ENCODE measurements at places on chromosomes 2 and 18.
A peak's percentile ranks its signal among the peaks of the same experiment; 100 is the strongest.

- no peak for DNase-seq
Measured at GRCh38 chr18:63527251-63527650, 14.9 kb upstream of the SERPINB12 start.

DNA sequence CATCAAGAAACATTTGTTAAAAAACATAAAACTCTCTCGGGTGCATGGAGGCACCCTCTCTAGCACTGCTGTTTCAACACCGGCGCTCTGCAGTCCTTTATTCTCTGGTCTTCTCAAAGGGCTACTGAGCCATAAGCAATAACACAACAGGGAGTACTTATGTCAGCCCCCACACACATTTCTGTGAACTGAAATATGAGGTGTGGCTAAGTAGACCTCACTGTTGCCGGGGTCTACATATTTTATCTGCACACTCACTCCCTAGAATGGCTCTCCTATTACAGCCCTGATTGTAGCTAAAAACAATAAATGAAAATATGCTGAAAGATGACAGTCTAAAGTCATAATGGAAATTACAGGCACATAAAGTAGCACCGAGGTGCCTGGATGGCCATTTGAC lies 235.1 kb downstream of the GRB14 start:
- no peak for DNase-seq

DNA sequence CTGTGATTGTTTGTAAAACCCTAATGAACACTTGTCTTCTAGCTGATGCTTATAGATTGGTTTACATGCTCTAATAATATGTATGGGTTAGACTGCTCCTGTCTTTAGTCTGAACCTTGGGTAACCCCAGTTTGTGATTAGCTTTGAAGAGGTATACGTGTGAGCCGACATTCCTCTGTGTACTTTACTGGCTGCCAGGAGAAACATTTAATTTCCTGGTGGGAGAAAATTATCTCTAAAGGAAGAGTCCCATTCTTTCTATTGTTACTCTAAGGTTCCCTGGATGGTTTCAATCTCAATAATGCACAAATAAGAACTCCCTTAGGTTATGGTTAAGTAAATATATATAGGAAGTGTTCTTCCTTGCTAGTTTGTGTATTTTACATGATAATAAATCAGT lies 143.6 kb upstream of the ZSWIM2 start:
- DNase-seq, result no peak

GRCh38 chr18:75846321-75846720 lies 418.8 kb upstream of the SMIM21 start:
- no peak for DNase-seq

DNA sequence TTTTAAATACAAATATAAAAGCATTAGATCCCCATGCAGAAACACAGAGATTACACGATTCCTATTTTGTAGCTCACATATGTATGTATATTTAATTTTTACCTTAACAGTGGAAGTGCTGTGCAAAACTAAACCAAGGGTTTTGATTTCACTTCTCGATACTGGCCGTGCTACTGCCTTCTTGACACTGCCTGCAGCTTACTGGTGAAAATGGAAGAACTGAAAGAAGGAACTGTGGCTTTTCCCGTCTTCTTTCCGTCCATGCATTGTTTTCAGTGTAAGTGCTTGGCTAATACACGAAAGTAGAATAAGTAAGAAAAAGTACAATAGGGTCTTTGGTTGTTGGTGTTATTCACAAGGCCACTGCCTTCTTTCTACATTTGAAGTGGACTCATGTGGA lies 129.5 kb downstream of the NDUFA10 start:
- peak; percentile 50 for DNase-seq

- no peak for DNase-seq
Measured at GRCh38 chr18:47775961-47776360, 154.5 kb downstream of the SMAD2 start.

GRCh38 chr2:191250986-191251385 lies 5.8 kb downstream of the MYO1B start:
- no peak for DNase-seq

GRCh38 chr2:237389831-237390230 lies 24.1 kb downstream of the COL6A3 start:
- no peak for DNase-seq

GRCh38 chr18:23181547-23181946 lies 46.3 kb downstream of the CABLES1 start:
- DNase-seq, result no peak

DNA sequence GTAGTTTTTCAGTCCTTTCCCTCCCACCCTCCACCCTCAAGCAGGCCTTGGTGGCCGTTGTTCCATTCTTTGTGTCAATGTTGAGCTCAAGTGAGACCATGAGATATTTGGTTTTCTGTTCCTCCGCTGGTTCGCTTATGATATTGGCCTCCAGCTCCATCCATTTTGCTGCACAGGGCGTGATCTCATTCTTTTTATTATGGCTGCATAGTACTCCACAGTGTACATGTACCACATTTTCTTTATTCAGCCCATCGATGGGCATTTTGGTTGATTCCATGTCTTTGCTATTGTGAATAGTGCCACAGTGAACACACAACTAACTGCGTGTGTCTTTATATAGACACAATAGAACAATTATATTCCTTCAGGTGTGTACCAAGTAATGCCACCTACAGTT lies 14.1 kb downstream of the AGAP1 start:
- no peak for DNase-seq

DNA sequence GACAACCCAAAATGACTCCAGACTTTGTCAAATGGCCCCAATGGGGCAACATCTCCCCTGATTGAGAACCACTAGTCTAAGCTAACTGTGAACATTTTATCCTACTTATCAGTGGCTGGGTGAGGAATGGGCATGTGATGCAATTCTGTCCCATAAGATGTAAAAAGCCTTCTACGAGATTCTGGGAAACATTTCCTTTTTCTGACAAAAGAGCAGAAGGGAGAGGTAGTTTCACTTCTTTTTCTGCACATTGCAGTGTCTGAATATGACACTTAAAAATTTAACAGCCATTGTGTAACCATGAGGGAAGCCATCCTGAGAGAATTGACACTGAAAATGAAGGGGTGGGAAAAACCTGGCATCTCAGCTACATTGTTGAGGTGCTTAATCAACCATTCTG lies 17.3 kb upstream of the MARCHF4 start:
- DNase-seq, result peak; percentile 59

DNA sequence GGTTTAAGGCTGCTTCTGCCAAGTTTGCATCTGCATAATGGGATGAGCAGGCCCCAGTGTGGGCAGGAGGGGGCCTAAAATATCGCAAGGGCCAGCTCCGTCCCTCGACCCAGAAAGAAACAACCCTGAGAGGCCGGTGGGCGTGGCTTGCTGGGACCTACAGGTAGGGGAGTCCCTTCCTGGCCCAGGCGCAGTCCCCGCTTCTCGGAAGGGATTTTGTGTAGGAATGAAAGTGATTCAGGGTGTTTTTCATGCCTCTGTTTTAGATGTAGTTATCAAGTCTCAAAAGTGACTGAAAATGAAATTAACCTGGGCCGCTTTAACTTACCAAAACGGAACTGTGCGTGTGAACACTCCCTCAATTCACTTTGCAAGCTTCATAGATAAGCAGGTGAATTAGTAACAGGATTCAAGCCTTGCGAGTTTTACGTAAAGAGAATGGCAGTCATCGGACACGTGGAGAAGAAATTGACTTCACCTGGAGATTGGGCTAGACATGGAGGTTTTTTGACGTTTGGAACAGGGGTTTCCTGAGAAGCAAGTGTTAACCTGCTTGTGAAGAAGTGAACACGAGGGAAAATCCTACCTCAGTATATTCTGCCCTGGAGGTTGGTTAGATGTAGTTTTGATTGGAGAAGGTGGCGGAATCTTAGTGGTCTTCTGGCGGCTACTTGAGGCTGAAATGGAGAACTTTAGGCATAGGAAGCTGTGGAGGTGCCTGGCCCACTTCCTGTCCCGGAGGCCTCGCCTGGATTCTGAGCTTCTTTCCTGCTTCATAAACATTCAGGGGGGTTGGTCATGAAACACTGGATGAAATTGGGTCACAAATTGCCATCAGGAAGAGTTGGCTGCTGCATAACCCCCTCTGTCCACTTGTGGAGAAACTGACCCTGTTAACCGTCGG lies 1.7 kb downstream of the NCK2 start:
- peak; percentile 26 for DNase-seq

GRCh38 chr2:121184248-121184862 lies 100.6 kb downstream of the TFCP2L1 start:
- no peak for DNase-seq

- DNase-seq, result no peak
Measured at GRCh38 chr2:3440477-3440876, 61.0 kb downstream of the TRAPPC12 start.

GRCh38 chr2:195929531-195929930 lies 139.1 kb downstream of the DNAH7 start:
- no peak for DNase-seq

DNA sequence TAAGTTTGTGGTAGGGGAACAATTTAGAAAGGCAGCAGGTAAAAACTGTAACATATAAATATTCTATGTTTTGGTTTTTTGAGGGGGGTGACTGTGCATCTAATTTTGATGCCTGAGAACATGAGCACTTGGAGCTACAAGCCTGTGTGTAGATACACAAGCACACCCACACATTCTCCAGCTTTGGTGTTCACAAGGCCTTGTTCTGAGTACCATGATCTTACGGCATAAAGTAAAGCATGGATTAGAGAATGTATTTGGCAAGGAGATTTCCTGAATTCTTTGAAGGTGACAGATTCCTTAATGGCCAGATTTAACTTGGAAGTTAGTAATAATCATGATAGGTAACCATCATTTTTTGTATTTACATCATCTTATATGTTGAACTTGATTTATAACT lies 42.7 kb downstream of the MAP3K20 start:
- no peak for DNase-seq

GRCh38 chr18:11489266-11489899 lies 120.0 kb upstream of the SLC35G4 start:
- no peak for DNase-seq

DNA sequence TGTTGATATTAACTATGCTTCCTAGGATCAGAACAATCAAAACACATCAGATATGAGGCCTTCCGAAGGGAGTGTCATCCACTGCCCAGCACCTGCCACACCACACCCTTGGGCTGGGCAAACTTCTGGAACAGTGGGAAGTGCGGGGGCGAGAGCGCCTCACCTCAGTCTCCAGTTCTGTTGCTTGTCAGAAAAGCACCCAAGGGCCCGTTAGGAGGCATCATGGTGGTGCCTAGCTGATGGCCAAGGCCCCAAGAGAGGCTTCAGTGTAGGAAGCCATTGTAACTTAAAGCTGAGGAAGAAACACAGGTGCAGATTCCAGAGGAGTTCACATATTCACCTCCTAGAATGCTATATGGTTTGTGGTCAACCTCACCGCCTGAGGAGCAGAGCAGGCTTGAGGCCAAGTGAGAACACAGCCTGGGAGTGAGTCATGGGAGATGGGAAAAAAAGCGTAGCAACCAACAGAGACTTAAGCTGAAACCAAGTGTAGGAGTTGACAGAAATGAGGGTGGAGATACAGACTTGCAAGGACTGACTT lies 85.1 kb upstream of the ATL2 start:
- no peak for DNase-seq

DNA sequence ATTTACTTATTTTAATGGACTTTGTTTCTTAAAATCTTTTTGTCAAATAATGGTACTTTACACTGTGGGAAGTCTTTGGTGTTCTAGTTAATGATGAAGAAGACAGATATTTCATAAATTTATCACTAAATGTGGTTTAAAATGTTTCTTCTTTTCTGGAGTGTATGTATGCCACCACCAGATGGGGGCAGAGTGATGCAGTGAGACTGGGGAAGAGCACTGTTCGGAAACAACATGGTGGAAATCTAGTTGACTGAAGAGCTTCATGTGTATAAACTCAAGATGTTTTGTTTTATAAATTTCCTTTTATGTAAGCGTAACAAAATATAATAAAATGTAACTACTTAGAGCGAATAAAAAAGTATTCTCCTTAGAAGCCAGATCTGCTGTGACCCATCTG lies 195.1 kb downstream of the KCNE4 start:
- DNase-seq, result no peak

DNA sequence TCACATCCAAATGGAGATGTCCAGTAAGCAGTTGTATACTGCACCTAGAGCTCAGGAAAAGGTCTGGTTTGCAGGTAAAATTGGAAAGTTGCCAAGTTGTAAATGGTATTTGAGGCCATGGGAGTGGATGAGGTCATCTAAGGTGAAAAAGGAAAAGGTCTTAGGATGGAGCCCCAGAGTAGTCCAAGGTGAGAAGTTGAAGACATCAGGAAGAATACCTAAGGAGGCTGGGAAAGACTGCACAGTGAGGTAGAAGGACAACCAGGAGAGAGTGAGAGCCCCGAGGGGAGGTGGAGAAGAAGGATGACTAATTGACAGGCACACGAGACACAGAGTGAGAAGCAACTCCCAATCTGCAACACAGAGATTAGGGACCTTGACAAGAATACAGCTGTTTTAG lies 10.7 kb downstream of the DPP4 start:
- no peak for DNase-seq

Data from CD14-positive monocyte (primary cell).